ENCODE measurements at places on chromosomes 1 and 21. TPM values are rescaled to one million over a fixed set of nuclear protein-coding genes. Genes with fewer than 3 reads are reported as not detected.
A peak's percentile ranks its signal among the peaks of the same experiment; 100 is the strongest.

DNA sequence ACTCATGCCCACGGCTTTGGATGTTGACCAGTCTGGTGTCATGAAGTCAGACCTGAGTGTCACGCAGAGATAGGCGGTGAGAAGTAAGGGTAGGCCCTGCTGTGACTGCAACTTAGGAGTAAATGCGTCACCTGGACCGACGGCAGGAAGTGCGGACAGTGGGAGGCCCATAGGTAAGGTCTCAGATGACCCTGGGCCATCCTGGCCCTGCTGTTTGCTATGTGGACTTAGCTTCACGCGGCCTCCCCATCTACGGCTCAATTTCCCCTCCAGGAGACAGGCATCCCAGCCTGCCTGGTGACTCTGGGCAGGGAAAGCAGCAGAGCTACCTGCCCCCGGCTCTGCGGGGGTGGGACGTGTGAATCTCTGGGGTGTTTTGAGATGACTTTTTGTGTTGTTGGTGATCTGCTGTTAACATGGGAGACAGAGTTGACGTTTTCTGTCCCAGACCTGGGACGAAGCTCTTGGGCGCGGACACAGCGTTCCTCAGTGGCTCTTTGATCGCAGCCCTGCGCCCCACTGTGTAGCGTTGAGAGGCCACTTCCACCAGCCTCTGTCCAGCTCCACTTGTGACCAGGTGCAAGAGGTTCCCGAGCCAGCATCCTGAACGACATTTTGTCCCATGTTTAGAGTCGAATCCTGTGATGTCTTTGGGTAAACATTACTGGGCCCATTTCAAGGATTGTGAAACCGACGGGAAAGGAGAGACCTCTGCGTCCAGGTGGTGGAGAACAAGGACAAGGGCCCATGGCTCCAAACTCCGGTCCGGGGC lies 39.9 kb downstream of the CRYAA start:
- H3K36me3 ChIP-seq = no peaks in the 10 kb centered on the region
- H3K4me3 ChIP-seq = no peak overlapping the region
- no peaks in the 10 kb centered on the region for H3K4me1 ChIP-seq
- H3K27me3 ChIP-seq = no peaks in the 10 kb centered on the region
- no peak overlapping the region for H3K27ac ChIP-seq

GLUL gene
- total RNA-seq = 394 TPM

GRCh38 chr1:6241887-6242740 lies 1.9 kb upstream of the HES3 start:
- H3K27me3 ChIP-seq = no peaks in the 10 kb centered on the region
- H3K4me3 ChIP-seq = no peak overlapping the region
- H3K27ac ChIP-seq = no peak overlapping the region
- H3K4me1 ChIP-seq = 0 out of 2 replicates have a peak, but pooled peaks cover 17% of the 10 kb centered on the region
- H3K36me3 ChIP-seq = no peaks in the 10 kb centered on the region

DNA sequence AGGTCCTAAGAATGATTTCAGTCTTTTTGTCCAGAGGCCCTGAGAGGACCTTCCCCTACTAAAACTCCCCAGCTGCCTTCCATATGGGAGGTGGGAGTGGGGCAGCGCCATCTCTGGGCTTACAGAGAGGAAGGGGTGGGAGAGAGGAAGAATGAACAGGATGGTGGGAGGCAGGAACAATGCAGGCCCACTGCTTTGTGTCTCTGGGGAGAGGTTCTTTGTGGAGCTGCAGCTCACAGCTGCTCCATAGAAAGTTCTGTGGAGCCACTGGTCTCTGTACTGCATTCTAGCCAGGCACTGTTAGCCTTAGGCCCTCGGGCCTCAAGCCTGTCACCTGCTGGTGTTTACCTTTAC lies 43.6 kb upstream of the A3GALT2 start:
- no peaks in the 10 kb centered on the region for H3K36me3 ChIP-seq
- H3K27me3 ChIP-seq = no peaks in the 10 kb centered on the region
- no peak overlapping the region for H3K4me3 ChIP-seq
- peaks cover 18% of the 10 kb centered on the region for H3K4me1 ChIP-seq

DNA sequence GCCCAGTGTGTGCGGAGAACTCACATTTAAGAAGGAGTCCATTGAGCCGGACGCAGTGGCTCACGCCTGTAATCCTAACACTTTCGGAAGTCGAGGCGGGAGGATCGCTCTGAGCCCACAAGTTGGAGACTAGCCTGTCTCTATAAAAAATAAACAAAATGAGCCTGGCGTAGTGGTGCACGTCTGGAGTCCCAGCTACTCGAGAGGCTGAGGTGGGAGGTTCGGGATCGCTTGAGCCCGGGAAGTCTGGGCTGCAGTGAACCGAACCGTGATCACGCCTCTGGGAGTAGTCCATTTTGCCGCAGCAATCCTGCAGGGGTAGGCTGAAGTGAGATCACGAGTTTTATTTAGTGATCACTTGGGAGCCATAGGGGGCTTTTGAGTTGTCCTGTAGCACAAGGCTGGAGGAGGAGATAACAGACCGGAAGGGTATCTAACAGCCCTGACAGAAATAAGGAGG lies 497 bp upstream of the FUCA1 start:
- no peaks in the 10 kb centered on the region for H3K36me3 ChIP-seq
- H3K27me3 ChIP-seq = no peaks in the 10 kb centered on the region
- 0 out of 2 replicates have a peak, but pooled peaks cover 3% of the 10 kb centered on the region for H3K4me1 ChIP-seq
- H3K4me3 ChIP-seq = peak overlapping the region; percentile 56
- DNase-seq = no peak

DNA sequence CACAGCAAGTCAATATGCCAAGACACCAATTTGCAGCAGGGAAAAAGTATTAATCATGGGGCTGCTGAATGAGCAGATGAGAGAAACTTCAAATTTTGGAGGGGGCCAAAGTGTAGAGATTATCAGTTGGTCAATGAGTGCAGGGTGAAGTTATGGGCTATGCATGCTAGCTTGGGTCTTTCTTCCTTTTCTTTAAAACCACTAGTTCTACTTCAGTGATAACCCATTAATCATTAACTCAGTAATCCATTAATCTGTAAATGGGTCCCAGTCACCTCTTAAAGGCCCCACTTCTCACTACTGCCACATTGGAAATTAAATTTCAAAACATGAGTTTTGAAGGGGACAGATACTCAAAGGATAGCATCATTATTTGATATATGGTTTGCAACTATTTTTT lies 688.6 kb upstream of the ADGRL4 start:
- H3K27me3 ChIP-seq = no peaks in the 10 kb centered on the region
- H3K4me3 ChIP-seq = no peak overlapping the region
- no peak overlapping the region for H3K27ac ChIP-seq
- H3K4me1 ChIP-seq = peaks cover 32% of the 10 kb centered on the region

DNA sequence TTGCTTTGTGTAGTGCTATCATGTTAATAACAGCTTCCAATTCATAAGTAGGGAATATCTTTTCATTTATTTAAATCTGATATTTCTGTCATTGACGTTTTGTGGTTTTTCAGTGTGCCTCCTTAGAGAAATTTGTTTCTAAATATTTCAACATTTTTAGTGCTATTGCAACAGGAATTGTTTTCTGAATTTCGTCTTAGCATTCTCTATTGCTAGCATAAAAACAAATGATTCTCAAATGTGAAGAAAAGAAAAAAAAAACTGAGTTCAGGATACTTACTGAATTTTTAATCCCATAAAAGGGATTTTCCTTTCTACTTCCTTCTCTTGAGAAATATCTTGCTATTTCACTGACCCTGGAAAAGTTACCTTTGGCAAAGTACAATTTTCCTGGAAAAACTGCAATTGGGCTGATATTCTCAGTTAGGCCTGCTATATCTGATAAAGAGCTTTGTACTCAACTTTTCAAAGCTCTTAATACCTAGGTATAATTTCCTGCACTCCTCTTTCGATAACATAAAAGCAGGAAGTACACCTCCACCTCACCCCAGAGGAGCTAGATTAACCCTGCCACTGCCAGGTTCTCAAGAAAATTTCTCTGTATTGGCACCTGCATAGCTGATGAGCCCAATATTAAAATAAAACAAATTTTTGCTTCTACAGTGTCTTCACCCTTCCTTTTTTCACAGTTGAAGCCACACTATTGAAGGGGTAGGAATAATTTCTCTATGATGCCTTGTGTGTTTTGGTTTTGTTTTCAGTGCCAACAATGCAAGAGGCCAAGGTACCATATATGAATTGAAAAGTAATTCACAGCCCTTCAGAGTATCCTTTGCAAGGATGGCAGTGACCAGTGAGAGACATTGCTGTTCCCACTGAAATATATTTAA lies 35.6 kb downstream of the PTPN14 start:
- DNase-seq = no peak
- peak overlapping the region; percentile 91 for H3K27ac ChIP-seq
- H3K4me1 ChIP-seq = peaks cover 65% of the 10 kb centered on the region
- no peaks in the 10 kb centered on the region for H3K36me3 ChIP-seq
- 0 out of 2 replicates have a peak overlapping the region, but pooled peaks have one; percentile 1 for H3K4me3 ChIP-seq

GRCh38 chr1:119878171-119878570 lies 18.1 kb downstream of the ADAM30 start:
- H3K36me3 ChIP-seq = no peaks in the 10 kb centered on the region
- H3K27ac ChIP-seq = no peak overlapping the region
- no peaks in the 10 kb centered on the region for H3K4me1 ChIP-seq
- H3K4me3 ChIP-seq = no peak overlapping the region

DNAJC28 gene
- total RNA-seq = 2.7 TPM

GRCh38 chr1:53595906-53596305 lies 136.7 kb downstream of the DMRTB1 start:
- no peaks in the 10 kb centered on the region for H3K27me3 ChIP-seq
- no peaks in the 10 kb centered on the region for H3K4me1 ChIP-seq
- no peak overlapping the region for H3K4me3 ChIP-seq
- DNase-seq = no peak

GRCh38 chr1:241999026-241999425 lies at the start of gene MAP1LC3C:
MAP1LC3C (minus strand) TSS chr1:241999098; CDS start chr1:241999008, 90 bp downstream.
- no peaks in the 10 kb centered on the region for H3K27me3 ChIP-seq
- DNase-seq = no peak
- peak within 1 kb of the TSS; percentile 50 for H3K27ac ChIP-seq

GRCh38 chr1:149906570-149907075 lies 7.3 kb downstream of the BOLA1 start:
- H3K4me1 ChIP-seq = peaks cover 33% of the 10 kb centered on the region
- no peaks in the 10 kb centered on the region for H3K36me3 ChIP-seq
- no peaks in the 10 kb centered on the region for H3K27me3 ChIP-seq

DNA sequence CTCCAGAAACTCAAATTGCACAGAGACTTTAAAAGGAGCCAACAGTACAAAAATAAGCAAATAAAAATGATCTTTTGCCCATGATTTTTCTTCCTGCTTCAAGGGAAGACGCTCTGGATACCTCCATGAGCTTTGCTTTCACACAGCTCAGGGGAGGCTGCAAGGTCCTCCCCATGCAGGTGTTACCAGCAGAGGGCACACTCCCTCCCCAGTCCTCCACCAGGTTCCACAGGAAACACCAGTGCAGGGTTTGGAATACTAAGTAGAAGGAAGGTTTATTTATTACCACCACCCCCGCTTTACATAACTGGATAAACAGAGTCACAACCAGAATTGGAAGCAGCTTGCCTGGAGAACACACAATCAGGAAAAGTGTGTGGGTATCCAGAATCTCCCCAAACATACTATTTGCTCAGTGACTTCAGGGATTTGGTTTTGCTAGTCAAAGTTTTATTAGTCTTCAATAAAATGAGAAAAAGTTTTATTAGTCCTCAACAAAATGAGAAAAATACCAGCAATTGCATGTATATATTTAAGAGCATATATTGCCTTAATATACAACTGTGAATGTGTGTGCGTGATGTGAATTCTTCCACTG lies 37.3 kb downstream of the HSD3B1 start:
- no peaks in the 10 kb centered on the region for H3K36me3 ChIP-seq
- H3K27ac ChIP-seq = no peak overlapping the region
- H3K27me3 ChIP-seq = no peaks in the 10 kb centered on the region
- DNase-seq = peak; percentile 22
- no peak overlapping the region for H3K4me3 ChIP-seq
- peaks cover 12% of the 10 kb centered on the region for H3K4me1 ChIP-seq

DNA sequence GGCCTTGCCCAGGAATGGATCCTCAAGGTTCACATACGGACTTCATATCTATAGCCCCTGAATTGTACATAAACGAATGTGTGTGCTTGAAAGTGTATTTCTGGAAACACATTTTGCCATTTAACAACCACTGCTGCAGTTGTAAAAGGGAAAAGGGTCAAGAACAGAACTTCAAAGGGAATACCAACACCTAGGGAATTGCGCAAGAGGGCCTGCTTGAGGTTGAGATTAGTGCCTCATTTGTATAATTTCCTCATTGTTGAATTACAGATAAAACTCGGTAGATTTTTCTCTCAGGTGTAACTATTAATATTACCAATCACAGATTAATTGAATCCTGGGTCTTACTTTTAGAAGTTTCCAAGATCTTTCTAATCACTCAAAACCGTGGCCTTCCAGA lies 6.1 kb downstream of the NCF2 start:
- H3K4me3 ChIP-seq = no peak overlapping the region
- no peak overlapping the region for H3K27ac ChIP-seq
- H3K27me3 ChIP-seq = no peaks in the 10 kb centered on the region
- H3K36me3 ChIP-seq = no peaks in the 10 kb centered on the region
- DNase-seq = no peak

SLC19A1 gene
- total RNA-seq = 47.3 TPM

GRCh38 chr1:62725255-62725654 lies 37.1 kb upstream of the DOCK7 start:
- H3K36me3 ChIP-seq = no peaks in the 10 kb centered on the region
- H3K27ac ChIP-seq = peak overlapping the region; percentile 90
- DNase-seq = no peak
- H3K4me1 ChIP-seq = peaks cover 28% of the 10 kb centered on the region
- H3K4me3 ChIP-seq = no peak overlapping the region

ZBTB8B gene
- total RNA-seq = not detected

- no peak overlapping the region for H3K27ac ChIP-seq
- no peaks in the 10 kb centered on the region for H3K27me3 ChIP-seq
- H3K4me3 ChIP-seq = no peak overlapping the region
- H3K4me1 ChIP-seq = peaks cover 23% of the 10 kb centered on the region
- no peak for DNase-seq
Observed at GRCh38 chr21:15212206-15212605, 147.4 kb upstream of the NRIP1 start.

DNA sequence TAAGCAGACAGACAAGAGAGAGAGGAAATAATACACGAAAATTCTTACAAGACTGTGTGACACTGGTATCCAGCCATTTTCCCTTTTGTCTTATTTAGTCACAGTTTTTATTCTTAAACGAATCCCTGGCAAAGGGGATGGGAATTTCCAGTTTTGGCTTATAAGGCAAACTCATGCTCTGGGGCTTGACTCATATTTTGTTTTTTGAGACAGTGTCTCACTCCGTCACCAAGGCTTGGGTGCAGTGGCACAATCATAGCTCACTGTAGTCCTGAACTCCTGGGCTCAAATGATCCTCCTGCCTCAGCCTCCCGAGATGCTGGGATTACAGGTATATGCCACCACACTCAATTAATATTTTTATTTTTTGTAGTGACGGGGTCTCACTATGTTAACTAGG lies 31.9 kb downstream of the PTGER3 start:
- no peaks in the 10 kb centered on the region for H3K36me3 ChIP-seq
- no peaks in the 10 kb centered on the region for H3K4me1 ChIP-seq
- no peak overlapping the region for H3K4me3 ChIP-seq
- H3K27me3 ChIP-seq = no peaks in the 10 kb centered on the region
- DNase-seq = no peak
- H3K27ac ChIP-seq = no peak overlapping the region

DNA sequence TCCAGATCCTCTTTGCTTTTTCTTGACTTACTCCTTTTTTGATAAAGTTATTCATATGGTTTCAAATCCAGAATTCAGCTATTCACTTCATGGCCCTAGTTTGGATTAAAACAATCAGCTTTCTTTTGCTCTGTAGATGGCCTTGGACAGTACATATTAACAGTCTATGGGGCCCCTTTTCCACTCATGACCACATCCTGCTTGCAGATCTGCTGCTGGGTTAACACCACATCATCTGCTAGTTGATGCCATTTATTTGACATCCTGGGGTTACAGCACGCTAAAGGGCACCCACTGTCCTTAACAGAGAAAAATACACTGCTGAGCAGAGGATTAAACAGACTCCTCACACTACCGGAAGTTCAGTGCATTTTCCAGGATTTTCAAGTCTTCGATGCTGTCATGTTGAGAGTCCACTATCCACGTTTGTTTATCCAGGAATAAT lies 941 bp upstream of the IFI16 start:
- no peaks in the 10 kb centered on the region for H3K27me3 ChIP-seq
- H3K4me3 ChIP-seq = no peak overlapping the region
- H3K27ac ChIP-seq = no peak overlapping the region
- H3K4me1 ChIP-seq = no peaks in the 10 kb centered on the region

All from Caco-2 (cell line).